ENCODE measurements at places on chromosomes 13 and 19. TPM values are rescaled to one million over a fixed set of nuclear protein-coding genes. Genes with fewer than 3 reads are reported as not detected.

DNA sequence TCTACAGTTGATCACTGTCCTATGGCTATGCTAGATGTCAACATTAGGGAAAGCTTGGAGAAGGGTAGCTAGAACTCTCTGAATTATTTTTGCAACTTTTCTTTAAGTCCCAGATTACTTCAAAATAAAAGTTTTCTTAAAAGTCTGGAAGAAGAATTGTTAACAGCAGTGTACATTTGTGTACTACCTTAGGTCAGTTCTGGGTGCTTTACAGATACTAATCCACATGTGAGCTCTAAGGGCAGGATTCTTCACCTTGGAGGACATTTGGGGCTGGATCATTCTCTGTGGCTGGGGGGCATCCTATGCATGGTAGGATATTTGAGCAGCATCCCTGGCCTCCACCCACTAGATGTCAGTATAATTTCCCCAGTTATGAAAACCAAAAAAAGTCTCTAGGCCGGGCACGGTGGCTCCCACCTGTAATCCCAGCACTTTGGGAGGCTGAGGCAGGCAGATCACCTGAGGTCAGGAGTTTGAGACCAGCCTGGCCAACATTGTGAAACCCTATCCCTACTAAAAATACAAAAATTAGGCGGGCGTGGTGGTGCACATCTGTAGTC, 2.8 kb downstream of the BRME1 start:
- no peak for DNase-seq

- DNase-seq, result no peak
Measured at GRCh38 chr19:17834350-17835181, 13.2 kb downstream of the JAK3 start.

DNA sequence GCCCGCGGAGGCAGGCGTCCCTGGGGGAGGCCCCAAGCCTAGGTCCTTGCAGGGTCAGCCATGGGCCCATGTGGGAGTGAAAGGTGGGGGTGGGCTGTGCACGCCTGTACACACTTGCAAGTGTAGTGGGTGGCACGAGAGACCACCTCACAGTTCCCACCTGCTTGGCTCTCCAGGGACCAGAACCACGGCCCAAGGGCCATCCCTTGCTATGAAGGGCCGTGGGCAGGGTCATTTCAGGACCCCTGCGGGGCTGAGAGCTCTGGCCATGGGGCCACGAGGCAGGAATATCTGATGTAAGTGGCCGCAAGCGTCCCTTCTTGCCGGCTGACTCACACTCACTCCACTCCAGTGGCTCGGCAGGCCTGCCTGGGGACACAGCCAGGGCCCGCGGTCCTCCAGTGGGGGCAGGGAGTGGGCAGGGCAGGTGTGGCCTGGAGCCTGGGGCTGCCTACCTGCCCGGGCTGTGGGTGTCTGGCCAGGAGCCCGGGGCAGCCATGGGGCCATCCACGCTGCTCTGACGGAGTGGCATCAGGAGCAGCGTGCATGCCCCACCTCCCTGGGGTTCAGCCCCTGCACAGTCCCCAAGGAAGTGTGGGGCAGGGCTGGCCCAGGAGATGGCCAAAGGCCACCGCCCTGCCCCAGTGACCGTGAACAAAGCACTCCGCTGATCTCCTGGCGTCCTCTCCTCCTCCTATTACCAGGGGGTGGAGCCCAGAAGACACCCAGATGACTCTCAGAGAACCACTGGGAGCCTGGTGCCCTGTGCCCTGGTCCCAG, 8.6 kb upstream of the MKNK2 start:
- DNase-seq, result no peak

DNA sequence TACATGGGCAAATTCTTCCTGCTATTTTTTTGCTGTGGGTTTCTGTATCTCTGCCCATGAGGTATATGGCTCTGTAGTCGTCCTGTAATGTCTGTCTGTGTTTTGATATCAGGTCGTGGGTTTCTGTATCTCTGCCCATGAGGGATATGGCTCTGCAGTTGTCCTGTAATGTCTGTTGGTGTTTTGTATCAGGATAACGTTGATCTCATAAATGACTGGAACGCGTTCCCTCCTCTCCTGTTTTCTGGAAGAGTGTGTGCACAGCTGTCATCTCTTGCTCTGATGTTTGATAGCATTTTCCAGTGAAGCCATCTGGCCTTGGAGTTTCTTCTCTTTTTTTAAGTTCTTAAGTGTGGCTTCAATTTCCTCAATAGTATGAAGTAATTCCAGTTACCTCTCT, 57.2 kb downstream of the SOX1 start:
- DNase-seq, result no peak

DNA sequence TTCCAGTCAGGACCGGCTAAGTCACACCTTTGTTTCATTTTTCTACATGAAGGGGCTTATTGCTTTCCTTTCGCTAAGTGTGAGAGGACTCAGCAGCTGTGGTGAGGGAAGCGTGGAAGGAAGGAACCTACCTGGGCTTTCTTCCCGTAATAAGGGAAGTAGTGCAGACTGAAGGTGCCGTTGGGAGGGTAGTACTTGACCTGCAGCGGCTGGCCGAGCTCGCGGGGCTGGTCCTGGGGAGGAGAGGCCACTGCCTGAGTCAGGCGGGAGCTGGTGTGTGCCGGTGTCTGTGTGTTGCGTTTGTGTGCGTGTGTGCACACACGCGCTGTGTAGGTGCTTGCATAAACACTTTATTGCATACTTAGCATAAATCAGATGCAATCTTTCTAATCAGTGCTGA, 7.7 kb downstream of the ATP4B start:
- DNase-seq, result no peak

DNA sequence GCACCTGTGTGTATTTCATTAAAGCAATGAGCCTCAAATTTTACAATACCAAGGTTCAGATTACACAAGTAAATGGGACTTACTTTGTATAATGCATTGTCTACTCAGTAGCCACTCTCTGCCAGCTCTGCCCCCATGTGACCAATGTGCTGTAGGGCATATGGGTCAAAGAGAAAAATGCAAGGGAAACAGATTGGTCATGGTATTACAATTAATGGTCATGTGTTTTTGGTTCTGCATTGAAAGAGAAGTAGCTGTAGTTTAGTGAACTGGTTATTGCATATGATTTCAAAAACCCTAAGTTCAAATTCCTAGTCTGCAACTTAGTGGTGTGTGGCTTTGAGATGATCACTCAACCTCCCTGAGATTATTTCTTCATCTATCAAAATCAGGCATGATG, 545.4 kb downstream of the SUCLA2 start:
- no peak for DNase-seq

DNA sequence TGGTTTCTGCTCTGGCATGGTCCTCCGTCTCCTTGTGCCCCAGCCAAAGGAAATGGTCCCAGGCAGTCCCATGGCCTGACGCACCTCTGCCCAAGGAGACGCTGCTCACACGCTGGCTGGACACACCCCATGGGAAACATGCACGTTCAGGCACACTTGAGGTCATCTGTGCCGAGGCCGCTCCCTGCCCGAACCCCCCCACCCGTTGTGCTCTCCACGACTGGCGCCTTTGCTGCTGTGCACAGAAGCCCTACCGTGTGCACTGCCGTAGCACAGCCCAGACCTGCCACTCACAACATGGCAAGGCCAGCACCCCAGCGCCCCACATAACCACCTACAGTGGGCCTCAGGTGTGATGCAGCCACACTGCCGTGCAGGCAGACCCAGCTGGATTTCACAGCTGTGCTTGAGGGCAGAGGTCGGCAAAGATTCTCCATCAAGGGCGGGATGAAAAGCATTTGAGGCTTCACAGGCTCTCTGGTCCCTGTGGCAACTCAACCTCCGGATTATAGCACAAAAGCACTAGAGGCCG, 65.7 kb downstream of the SPACA7 start:
- no peak for DNase-seq

DNA sequence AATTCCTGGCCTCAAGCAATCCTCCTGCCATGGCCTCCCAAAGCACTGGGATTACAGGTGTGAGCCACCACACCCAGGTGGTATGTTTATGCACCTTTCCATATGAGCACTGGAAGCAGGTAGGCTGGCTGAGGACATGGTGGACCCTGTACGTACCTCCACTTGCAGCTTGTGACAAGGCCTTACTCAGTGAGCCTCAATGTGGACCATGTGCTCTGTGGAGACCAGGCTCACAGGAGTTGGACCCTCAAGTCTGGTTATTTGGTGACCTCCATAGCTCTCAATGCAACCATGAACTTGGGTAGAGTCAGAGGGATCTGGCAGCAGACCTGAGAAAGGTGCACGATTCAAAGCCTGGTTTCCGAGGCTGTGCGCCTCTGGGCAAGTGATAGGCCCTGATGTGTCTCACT, 5.5 kb downstream of the ACP4 start:
- no peak for DNase-seq

- no peak for DNase-seq
Measured at GRCh38 chr13:111204438-111205177, 89.5 kb downstream of the ARHGEF7 start.

DNA sequence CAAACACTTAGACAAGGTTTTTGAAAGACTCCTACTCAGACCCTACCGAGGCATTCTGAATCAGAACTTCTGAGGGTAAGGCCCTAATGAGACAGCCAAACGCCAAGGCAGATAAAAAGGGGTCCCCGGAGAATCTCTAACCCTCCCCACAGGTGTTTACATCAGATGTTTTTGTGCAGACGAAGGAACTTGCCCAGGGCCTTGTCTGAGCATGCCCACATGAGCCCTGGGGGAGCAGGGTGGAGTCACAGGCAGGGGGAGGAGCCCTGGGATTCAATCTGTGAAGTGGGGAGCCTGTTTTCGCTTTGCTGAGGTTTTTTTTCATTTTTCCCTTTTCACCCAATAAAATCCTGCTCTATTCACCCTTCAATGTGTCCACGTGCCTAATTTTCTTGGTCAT, 61.6 kb upstream of the MED4 start:
- DNase-seq, result no peak

DNA sequence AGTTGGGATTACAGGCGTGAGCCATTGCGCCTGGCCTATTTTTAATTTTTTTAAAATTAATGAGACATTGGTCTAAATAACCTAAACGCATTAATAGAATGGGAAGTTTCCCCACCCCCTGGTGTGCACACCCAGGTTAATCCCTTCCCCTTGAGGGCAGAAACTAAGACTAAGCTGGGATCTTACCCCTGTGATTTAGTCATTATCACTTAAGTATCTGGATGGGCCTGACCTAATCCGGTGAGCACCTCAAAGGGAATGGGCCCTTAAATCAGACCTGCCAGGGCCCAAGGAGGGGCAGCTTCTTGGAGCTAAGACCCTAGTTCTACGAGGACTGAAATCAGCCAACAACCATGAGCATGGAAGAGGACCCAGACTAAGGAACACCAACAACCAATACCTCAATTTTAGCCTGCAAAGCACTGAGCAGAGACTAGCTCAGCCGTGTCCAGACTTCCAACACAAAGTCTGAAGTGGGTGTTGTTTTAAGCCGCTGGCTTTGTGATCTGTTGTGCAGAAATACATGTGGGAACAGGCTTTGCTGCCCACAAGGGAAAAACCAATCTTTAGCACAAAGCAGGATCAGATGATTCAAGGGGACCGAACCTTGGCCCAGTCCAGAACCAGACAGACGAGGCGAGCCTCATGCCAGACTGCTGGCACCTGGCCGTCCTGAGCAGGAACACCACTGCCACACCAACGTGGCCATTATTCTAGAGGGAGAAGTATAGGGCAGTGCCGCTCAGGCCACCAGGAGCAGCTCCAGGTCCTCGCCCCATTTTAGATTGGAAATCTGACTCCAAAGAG, 7.1 kb downstream of the UBE2S start:
- no peak for DNase-seq

- DNase-seq, result no peak
Measured at GRCh38 chr13:49253310-49253709, 5.6 kb downstream of the CDADC1 start.

DNA sequence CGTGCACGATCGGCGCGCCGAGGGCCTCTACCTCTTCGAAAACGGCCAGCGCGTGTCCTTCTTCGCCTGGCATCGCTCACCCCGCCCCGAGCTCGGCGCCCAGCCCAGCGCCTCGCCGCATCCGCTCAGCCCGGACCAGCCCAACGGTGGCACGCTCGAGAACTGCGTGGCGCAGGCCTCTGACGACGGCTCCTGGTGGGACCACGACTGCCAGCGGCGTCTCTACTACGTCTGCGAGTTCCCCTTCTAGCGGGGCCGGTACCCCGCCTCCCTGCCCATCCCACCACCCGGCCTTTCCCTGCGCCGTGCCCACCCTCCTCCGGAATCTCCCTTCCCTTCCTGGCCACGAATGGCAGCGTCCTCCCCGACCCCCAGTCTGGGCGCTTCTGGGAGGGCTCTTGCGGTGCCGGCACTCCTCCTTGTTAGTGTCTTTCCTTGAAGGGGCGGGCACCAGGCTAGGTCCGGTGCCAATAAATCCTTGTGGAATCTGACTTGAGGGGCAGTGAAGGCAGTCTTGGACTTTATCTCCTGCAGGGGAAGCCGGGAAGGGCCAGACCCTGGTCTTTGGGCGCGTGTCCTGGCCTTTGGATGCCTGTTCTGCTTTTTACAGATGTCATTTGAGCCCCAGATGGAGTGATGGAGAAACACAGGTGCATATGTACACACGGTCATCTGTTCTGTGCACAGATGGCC, 2.2 kb downstream of the CLEC11A start:
- no peak for DNase-seq

DNA sequence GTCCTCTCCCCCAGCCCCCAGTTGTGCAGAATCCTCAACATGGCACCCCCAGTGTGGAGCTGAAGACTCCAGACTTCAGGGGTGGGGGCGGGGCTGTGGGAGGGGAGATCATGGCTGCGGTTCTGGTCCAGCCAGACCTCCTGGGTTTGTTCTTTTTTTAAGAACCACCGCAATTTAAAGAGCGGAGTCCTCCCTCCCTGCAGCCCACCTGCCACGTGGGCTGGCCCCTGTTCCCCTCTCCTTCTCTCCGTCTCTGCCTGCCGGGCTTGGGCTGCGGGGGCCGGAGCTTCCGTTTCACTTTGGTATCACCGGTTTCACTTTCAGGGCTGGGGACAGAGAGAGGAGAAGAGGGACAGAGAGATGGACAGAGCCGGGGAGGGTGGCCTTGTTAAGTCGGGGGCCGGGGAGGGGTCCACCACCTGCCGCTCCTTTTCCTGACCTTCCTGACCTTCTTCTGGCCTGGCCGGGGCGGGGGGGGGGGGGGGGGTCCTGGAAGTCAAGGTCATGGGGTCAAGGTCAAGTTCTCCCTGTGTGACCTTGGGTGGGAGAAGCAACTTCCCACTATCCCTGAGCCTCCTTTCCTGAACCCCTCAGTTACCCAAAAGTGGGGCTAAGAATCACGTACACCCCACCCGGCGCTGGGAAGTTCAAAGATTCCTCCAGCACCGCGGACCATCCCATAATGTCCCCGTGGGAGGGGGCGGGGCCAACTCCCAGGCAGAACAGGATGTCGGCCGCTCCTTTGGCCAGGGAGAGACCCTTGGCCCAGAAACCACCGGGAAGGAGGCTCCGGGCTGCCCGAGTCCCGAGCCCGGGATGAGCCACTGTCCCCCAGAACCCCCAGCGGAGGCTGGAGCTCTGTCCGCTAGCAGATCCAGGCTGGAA, 11.3 kb upstream of the ZBTB7A start:
- DNase-seq, result no peak

- no peak for DNase-seq
Measured at GRCh38 chr13:50731400-50731799, 112.1 kb downstream of the DLEU7 start.

PSG6 gene
- not detected for total RNA-seq

EDNRB gene
- 90.2 TPM for total RNA-seq

ZNF563 gene
- total RNA-seq, result 2.8 TPM

OR7A5 gene
- total RNA-seq, result not detected

All from omental fat pad (tissue), 4 donors.